ENCODE measurements at places on chromosomes 5 and 9. TPM values are rescaled to one million over a fixed set of nuclear protein-coding genes. Genes with fewer than 3 reads are reported as not detected.

DNA sequence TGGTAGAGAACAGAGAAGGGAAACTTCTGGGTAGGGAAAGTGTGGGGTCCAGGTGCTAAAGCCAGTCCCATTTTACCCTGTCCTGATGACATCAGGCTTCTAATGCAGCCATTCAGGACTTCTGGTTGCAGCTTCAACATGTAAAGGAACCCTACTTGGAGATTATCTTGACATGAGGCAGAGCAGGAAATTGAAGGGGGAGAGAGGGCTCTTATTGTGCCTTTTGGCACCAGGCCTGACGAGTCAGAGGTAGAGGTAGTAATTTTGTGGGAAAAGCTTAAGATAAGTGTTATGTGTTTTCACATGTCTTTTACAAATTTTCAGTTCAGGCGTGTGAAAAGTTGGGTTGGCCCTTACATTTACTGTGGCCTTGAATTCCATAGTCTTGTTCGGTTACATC, 102.4 kb upstream of the APC start:
- DNase-seq, result no peak
- no peak overlapping the region for H3K4me3 ChIP-seq
- H3K4me1 ChIP-seq, result peaks cover 16% of the 10 kb centered on the region
- H3K36me3 ChIP-seq, result no peaks in the 10 kb centered on the region
- H3K27ac ChIP-seq, result no peak overlapping the region
- no peaks in the 10 kb centered on the region for H3K27me3 ChIP-seq

- H3K4me1 ChIP-seq, result no peaks in the 10 kb centered on the region
- H3K36me3 ChIP-seq, result no peaks in the 10 kb centered on the region
- H3K27me3 ChIP-seq, result no peaks in the 10 kb centered on the region
- no peak for DNase-seq
- no peak overlapping the region for H3K4me3 ChIP-seq
Observed at GRCh38 chr5:111134864-111135263, 42.7 kb downstream of the WDR36 start.

GRCh38 chr9:127865645-127866464, 11.4 kb upstream of the ENG start:
- no peak for DNase-seq
- H3K36me3 ChIP-seq, result peaks cover 11% of the 10 kb centered on the region
- no peak overlapping the region for H3K4me3 ChIP-seq
- H3K4me1 ChIP-seq, result peaks cover 32% of the 10 kb centered on the region

DNA sequence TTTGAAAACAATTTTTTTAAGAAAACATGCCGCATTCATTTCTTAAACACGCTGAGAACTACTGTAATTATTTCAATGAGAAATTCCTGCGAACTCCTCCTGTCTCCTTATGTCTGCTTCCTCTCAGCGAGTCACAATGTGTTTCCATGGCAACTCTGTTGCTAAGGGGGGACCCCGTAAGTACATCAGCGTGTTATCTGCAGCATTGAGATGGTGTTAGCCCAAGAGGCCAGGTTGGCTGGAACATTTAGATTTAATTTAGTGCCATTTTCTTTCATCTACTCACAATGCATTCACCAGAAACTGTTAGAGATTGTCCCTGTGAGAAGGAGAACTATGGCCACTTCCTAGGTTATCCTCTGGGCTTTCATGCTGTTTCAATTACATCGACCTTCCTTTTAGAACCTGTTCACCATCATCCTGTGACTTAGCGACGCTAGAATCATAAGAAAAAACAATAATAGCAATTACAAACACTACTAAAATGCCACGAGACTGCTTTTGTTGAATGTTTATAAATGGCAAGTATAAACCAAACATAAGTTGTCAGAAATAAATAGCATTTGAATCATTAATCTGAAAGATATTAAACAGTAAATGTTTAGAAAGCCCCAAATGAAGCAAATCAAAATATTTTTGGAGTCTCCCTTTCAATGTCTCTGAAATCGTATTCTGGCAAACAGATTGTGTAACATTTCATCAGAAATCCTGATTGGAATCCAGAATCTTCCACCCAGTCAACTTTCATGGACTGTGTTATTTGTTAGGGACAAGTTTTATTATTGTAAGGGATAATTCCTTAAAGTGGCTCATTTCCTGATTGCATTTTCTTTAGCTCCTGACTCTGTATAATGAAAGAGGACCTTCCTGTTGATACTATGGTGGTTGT, 39.7 kb upstream of the SHC3 start:
- peaks cover 14% of the 10 kb centered on the region for H3K4me1 ChIP-seq
- H3K27me3 ChIP-seq, result no peaks in the 10 kb centered on the region
- DNase-seq, result no peak
- H3K36me3 ChIP-seq, result no peaks in the 10 kb centered on the region
- no peak overlapping the region for H3K27ac ChIP-seq

DNA sequence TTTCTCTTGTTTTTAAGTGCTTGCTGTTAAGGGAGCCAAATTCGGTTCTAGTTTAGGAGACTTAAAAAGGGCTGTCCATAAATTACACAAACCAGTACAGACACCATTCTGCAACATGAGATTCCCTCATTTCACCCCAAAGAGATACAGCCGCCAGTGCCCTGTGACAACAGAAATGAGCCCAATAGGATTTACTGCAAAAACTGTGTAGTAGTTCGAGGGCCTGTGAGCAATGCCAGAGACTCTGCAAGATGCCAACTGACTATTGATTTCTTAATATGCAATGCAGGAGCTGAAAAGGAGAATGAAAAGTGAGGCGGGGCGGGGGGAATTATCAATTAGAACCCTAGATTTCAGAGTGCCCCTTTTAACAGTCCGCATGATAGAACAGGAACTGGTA, 5.7 kb upstream of the C5orf15 start:
- no peak overlapping the region for H3K27ac ChIP-seq
- peaks cover 47% of the 10 kb centered on the region for H3K36me3 ChIP-seq
- DNase-seq, result no peak
- no peaks in the 10 kb centered on the region for H3K27me3 ChIP-seq
- no peak overlapping the region for H3K4me3 ChIP-seq

DNA sequence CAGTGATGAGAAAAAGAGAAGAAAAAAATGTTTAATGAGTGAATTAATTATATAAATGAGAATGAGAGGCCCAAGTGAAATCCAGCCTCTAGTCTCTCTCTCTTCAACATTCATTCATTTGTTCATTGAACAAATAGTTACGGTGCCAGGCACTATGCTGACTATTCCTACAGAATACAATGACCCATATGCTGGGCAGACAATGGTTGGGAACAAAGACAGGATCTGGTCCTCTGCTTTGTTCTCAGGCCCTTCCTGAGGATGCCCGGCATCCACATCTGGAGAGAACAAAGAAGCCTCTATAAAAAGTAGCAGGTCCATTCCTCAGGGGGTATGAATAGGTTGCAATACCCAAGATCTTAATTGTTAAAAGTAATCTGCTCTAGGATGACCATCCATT, 6.9 kb downstream of the ADAM19 start:
- no peaks in the 10 kb centered on the region for H3K27me3 ChIP-seq
- H3K4me3 ChIP-seq, result no peak overlapping the region
- H3K4me1 ChIP-seq, result peaks cover 93% of the 10 kb centered on the region
- peak overlapping the region; percentile 96 for H3K27ac ChIP-seq
- no peaks in the 10 kb centered on the region for H3K36me3 ChIP-seq

- H3K4me1 ChIP-seq, result peaks cover 78% of the 10 kb centered on the region
- H3K27ac ChIP-seq, result peak overlapping the region; percentile 76
- peaks cover 13% of the 10 kb centered on the region for H3K36me3 ChIP-seq
- no peaks in the 10 kb centered on the region for H3K27me3 ChIP-seq
- no peak overlapping the region for H3K4me3 ChIP-seq
Observed at GRCh38 chr9:134403682-134404301, 77.5 kb downstream of the RXRA start.

- DNase-seq, result no peak
- no peaks in the 10 kb centered on the region for H3K36me3 ChIP-seq
Observed at GRCh38 chr5:143501310-143502044, 98.0 kb upstream of the NR3C1 start.

DNA sequence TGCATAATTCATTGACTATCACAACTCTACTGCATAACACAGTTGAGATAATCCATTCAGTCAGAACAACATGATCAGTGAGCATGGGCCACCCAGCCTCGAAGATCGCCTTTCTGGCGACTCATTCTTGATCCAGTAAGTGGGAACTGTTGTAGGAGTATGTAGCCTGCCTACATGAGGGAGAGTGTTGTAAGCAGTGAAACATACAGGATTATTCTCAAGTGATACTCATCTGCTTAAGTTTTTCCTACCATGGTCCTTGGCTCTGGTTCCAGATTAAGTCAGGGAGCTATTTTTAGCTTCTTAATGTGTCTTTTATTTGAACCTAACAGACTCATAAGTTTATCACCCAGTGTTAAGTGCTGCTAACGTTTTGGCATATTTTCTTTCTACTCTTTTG, 44.0 kb downstream of the TNPO1 start:
- DNase-seq, result no peak
- H3K4me3 ChIP-seq, result no peak overlapping the region
- peak overlapping the region; percentile 43 for H3K27ac ChIP-seq

DNA sequence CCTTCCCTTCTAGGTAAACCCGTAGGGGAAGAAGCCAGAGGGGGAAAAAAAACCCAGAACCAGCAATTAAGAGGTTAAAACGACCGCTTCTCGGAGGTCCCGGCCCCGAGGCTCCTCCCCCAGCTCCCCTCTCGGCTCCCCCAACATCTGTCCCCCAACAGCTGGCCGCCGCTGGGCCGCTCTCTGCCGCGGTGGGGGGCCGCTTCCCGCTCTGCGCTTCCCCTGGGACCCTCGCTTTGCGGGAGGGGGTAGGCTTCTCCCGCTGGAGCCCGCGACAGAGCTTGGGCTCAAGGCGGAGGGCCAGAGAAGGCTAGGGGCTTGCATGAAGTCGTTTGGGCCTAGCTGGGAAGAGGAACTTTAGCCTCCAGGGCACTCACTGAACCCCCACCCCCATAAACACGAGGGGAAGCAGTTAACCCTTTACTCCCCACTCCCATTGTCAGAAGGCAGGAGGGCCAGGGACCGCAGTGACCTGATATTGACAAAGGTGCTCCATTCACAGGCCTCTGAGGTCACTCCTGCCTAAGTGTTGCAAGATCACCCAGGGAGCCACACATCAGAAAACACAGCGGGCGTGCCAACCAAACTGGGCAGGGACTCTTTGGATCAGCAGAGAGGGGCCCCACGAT, 7.5 kb downstream of the LHX6 start:
- peaks cover 32% of the 10 kb centered on the region for H3K4me1 ChIP-seq
- DNase-seq, result no peak
- H3K4me3 ChIP-seq, result no peak overlapping the region
- H3K27ac ChIP-seq, result no peak overlapping the region

DNA sequence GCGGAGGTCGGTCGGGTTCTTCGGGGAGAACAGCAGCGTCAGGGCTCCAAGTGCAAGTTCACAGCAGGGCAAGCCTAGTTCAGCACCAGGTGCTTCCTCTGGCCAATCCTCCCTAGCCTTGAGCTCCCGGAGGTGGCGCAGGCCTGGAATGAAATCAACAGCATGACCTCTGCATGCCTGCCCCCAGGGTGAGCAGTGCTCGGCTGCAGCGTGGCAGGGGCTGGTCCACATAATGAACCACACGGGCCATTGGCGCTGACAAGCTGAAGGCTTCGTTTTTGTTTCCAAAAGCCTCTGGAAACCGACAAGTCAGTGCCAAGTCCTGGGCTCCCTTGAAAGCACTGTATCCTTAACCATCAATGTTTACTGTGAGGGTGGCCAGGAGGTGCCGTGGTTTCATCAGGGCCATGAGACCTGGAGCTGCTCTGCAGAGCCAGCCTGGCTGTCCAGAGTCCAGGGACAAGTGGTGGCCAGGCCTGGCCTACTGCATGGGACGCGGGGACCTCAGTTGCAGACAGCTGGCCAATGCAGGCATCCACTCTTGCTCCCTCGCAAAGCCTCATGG, 2.1 kb upstream of the INPP5E start:
- H3K27me3 ChIP-seq, result no peaks in the 10 kb centered on the region
- no peak overlapping the region for H3K27ac ChIP-seq
- H3K4me3 ChIP-seq, result no peak overlapping the region
- H3K36me3 ChIP-seq, result peaks cover 46% of the 10 kb centered on the region
- peaks cover 35% of the 10 kb centered on the region for H3K4me1 ChIP-seq

DNA sequence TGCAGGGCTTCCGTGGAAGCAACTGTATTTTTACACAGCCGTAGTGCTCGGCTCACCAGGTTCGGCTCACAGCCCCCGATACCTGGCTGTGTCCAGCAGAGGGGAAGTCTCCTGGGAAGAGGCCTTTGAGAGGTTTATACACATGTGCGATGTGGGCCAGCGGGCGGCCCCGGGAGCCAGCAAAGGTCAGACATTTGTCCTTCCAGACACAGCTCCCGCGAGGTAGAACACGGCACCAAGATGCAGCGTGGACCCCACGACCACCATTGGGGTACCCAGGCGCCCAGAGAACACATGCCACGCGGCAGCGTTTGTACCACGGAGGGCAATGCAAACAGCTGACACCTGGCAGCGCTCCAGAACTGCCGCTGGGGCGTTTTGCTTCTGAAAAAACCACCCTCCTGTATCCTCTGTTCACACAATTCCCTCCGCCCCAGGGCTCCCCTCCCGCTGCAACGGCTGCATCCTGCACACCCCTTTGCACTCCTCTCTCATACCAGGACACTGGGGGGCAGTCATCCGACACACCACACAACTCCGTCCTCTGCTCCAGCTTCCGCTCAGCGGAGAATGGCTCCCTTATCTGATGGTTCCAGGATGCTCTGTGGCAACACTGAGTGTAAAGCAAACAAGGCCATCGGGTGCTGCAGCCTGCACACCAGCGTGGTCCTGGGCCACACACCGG, 235.3 kb downstream of the SYK start:
- peak overlapping the region; percentile 67 for H3K27ac ChIP-seq
- peak; percentile 94 for DNase-seq
- peaks cover 25% of the 10 kb centered on the region for H3K4me1 ChIP-seq
- H3K4me3 ChIP-seq, result peak overlapping the region; percentile 14
- no peaks in the 10 kb centered on the region for H3K36me3 ChIP-seq

- H3K27me3 ChIP-seq, result no peaks in the 10 kb centered on the region
- peak; percentile 37 for DNase-seq
- no peaks in the 10 kb centered on the region for H3K36me3 ChIP-seq
- H3K4me1 ChIP-seq, result no peaks in the 10 kb centered on the region
- no peak overlapping the region for H3K27ac ChIP-seq
Observed at GRCh38 chr5:76154009-76154690, 71.0 kb downstream of the SV2C start.

DNA sequence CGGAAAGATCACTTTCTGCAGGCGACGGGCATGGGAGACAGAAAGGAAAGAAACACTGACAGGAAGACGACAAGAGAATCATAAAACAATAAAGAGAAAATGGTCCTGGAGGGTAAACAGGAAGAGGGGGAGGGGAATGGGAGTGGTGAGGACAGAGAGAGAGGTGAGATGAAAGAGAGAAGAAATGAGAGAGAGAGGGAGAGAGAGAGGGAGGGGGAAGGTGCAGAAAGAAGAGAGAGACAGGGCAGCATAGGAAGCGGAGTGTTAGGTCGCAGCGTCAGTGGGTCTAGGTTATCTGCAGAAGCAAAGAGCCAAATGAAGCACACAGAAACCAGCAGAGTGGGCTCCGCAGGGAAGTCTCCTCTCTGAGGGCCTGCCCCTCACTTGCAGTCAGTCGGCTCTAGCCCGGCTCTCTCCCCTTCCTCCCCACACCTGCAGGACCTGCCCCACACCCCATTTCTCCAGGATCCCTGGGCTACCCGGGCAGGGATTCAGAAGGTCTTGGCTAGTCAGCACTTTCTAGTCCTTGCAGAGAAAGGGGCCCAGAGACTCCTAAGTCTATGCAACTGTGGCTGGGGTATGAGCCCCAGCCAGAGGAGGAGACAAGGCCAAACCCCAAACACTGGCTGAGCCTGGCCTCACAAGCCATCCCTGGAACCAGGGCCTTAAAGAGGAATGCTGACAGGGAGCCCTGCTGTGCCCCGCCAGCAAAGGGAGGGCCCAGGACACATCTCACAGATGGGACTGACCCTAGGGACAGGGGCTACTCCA, 29.7 kb upstream of the MEIKIN start:
- H3K36me3 ChIP-seq, result no peaks in the 10 kb centered on the region
- H3K27ac ChIP-seq, result no peak overlapping the region
- H3K27me3 ChIP-seq, result no peaks in the 10 kb centered on the region
- no peaks in the 10 kb centered on the region for H3K4me1 ChIP-seq
- no peak overlapping the region for H3K4me3 ChIP-seq

SLC6A3 gene
- 0.06 TPM for total RNA-seq

ROPN1L gene
- 1.2 TPM for total RNA-seq

CLIC3 gene
- total RNA-seq, result 2.5 TPM

NPDC1 gene
- 118 TPM for total RNA-seq
